Activated T-helper 1 cell treated with anti-CD3 and anti-CD28 coated beads, Interleukin-12 subunit alpha, Interleukin-12 subunit beta, Interleukin-2, Interleukin-4 antibody, amounts not matched to agents 30 ng/mL and 10 ng/mL and 1 ng/mL, durations not matched to agents 14 hours and 24 hours and 36 hours (primary cell): ENCODE measurements at places on chromosomes 1 and 21.

GRCh38 chr1:92886886-92887419 lies 55.1 kb downstream of the RPL5 start:
- DNase-seq: no peak

DNA sequence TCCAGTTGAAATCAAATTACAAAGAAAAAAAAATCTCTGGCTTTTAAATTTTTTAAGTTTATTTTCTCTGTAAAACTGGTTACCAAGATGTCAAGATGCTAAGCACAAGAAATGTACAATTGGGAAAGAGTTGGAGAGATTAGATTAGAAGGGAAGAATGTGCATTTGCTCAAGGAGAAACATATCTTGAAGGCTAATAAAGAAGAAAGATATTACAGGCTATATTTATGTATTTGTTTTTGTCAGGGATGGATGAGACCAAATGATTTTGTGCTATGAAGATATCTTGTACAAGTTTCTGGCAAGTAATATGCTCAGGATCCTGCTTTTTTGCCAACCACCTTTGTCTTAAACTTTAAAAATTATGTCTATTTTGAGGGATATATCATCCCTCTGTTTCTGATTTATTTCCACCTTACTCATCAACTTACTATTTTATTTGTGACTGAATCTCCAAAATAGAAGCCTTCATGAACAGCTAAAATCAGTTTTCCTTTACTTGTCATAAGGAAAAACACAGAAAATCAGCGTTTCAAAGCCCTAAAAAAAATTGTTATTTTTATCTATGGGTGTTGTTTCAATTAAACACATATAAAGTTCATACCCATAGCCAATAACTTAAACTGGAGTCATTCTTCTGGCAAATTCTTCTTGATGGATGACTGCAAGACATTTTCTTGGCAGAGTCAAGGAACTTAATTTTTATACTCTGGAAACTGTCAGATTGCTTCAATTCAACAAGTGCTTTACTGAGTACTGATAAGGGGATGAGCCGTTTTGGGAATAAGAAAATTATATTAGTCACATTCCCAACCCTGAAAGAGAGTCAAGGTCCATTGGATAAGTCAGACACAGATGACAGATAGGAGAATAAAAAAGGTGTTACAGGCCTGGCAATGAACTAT lies 141.8 kb downstream of the CTH start:
- DNase-seq: no peak

DNA sequence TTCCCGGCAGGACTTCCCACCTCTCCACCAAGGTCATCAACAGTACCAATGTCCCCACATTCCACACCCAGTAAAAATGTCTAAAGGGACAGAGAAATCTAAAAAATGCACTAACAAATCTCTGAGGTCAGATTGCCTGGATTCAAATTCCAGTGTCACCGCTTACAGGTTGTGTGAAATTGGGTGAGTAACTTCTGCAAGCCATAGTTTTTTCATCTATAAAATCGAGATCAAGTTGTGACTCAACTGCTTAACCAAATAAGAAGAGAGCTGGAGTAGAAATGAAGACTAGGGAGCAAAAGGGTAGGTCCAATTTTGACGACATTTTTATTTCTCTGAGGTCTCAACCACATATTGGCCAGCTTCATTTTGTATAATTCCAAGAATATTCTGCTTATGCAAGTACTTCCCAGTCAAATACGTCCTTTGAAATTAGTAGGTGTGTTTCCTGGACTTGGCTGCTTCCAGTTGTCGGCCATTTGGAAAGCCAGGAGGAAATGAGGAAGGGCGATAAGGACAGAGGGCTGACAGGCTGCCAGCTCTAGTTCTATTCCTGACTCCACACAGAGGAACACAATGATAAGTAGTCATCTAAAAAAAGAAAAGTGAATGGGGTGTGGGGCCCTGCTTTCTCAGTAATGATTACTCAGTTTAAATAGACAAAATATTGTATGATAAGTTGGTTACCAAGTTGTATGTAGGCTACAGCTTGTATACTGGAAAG lies 57.7 kb upstream of the ZC3H11B start:
- DNase-seq: no peak

DNA sequence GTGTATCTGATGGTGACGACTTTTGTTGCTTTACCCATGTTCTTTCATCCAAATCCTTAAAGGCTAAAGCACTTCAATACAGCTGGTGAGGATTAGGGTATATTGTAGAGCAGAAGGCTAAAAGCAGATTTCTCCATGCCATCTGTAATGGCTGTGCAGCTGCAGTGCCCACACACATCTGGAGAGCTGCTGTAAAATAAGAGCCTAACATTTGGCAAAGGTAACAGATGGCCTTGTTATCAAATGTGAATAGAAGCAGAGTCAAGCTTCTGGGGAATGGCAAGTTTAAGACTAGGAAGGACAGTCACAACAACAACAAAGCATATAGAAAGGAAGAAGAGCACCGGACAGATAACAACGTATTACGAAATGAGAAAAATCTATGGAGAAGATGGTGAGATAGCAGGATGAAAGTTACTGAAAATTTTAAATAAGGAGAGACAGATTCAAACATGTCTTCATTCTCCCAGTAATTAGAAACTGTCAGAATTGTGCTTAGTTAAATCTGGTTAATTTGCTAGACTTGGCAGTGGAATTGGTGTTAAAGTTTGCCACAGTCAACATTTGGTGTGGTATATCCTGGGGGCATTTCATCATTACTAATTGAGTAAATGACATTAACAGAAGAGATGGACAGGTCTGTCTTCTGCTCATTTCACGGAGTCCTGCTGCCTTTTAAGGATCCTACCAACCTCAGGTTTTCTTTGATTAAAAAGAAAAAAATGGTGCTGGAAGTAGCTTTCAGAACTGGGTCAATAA lies 1093.2 kb downstream of the ADGRL2 start:
- no peak for DNase-seq

- DNase-seq: no peak
These were observed 123.3 kb upstream of the DPYD start for GRCh38 chr1:98044071-98044697.

GRCh38 chr1:119226321-119226720 lies 85.9 kb upstream of the WARS2 start:
- DNase-seq: no peak

GRCh38 chr1:54091666-54092065 lies 38.3 kb downstream of the TCEANC2 start:
- DNase-seq: no peak

DNA sequence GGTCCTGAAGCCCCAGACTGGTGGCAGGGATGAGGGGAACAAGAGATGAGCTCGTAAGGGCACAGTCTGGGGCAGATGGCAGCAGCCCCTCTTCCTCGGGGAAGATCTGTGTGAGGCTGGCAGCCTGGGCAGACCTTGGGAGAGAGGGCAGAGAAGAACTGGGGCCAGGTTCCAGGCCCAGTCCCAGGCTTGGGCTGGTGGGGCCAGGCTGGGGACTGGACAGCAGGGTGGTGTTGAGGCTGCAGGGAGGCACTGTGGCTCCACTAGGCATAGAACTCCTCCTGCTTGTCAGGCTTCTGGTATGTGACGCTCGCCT lies 35.7 kb downstream of the SDC3 start:
- no peak for DNase-seq

DNA sequence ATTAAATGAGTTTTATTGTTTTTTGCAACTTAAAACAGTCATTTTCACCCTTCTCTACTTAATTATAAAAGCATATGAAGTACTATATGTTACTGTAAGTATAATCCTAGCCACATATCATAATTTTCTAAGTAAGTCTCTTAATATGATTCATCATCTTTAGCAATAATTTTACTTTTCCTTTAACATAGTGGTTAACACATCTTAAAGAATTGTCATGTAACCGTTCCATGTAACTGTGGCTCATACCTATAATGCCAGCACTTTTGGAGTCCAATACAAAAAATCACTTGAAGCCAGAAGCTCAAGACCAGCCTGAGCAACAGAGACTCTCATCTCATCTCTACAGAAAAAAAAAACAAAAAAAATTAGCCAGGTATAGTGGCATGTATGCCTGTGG lies 260.6 kb upstream of the DUSP10 start:
- DNase-seq: no peak

DNA sequence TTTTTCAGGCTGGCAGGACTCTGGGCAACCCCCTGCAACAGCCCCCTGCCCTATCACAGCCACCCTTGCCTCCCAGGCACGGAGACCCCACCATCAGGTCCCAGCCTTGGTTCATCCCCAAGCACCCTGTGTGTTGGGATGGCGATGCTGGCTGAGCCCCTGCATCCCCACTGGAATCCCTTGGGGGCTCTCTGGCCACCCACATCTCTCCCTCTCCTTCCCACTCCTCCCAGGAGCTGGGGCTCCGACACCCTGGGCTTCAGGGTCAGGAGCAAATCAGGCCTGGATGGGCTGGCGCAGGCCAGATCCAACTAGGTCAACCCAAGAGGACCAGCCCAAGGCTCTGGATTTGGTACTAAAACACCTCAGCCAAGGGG lies 25.9 kb downstream of the COL6A1 start:
- no peak for DNase-seq
